ENCODE measurements at places on chromosomes 5 and 9.

- no peak for DNase-seq
Observed at GRCh38 chr9:107632216-107632615, 142.6 kb upstream of the KLF4 start.

- DNase-seq, result no peak
Observed at GRCh38 chr5:17180330-17180843, 37.0 kb upstream of the BASP1 start.

DNA sequence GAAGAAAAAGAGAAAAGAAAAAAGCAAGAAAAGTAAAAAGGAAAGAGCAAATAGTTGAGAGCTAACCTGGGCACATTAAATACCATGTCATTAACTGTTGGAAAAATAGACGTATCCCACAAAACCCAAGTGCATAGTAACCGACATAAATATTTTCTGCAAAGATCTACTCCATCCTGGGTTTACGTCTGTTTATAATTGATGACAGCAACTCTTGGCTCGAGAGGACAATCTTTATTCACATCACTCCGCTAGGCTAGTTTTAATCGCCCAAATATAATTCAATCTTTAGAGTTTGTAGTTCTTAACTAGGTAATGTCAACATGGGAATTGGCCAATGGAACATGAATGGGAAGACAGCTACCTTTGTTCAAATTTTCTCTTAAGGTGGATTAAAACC, 321.7 kb upstream of the TNC start:
- DNase-seq, result no peak

GRCh38 chr5:56451742-56452141, 218.6 kb upstream of the ANKRD55 start:
- no peak for DNase-seq

GRCh38 chr5:107919361-107919760, 248.6 kb upstream of the EFNA5 start:
- DNase-seq, result no peak
